ENCODE measurements at places on chromosomes 7 and 10.

- no peak for DNase-seq
These were observed 370.3 kb downstream of the CDC14C start for GRCh38 chr7:49294611-49295010.

DNA sequence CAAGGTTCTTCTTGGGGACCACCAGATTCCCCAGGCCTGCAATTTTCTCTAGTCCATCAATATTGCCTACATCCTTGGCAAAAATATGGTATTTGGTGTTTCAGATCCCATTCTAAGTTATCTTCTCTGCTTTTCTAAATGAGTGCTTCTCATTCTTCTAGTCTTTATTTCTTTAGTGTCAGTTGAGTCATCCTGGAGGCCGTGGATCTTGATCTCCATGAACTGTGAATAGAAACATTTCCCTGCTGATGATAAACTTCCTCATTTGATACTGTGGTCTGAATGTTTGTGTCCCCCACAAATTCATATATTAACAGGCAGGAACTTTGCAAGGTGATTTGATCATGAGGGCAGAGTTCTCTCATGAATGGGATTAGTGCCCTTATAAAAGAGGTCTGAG is 779.3 kb downstream of the INHBA start:
- DNase-seq: no peak

- no peak for DNase-seq
These were observed 153.0 kb downstream of the GRK5 start for GRCh38 chr10:119360181-119360921.

- no peak for DNase-seq
These were observed 48.4 kb upstream of the BET1 start for GRCh38 chr7:94052398-94053180.

GRCh38 chr7:78434281-78434680 is 635.7 kb downstream of the PHTF2 start:
- no peak for DNase-seq

Data from HS-27A (cell line).